ENCODE measurements at places on chromosomes 1 and 21.

DNA sequence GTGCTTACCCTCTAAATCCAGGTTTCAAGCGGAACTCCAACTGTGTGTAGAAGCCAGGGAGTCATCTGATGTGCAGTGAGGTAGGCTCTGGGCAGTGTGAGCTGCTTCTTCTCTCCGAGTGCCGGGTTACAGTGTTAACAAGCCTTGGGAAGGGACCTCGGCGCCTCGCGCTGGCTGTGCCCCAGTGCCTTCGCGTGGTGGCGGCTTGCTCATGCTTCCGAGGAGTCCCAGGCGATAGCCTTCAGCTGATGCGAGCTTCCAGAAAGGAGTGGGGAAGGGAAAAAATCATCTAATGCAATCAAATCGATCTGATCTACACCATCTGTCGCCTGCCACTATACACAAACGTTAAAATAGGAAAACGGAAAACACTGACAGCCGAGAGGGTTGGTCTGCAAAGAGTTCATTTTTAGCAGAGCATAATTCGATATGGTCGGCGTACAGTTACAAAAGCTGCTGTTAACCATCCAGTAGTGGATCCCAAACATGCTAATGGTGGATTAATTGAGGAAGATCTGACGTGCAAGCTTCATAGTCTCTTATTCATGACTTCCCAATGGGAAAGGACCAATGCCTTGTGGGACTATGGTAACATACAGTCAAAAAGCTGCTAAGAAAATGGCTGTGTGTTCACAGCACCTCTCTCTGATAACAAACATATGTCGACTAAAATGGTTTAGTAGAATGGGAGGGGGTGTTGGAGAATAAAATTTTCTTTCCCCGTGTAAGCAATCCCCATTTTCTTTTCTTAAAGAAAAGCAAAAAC, 128.7 kb upstream of the DPYD start:
- no peak for DNase-seq

GRCh38 chr21:36557316-36557715, 77.4 kb upstream of the CLDN14 start:
- no peak for DNase-seq

GRCh38 chr1:178192686-178193085, 98.8 kb downstream of the RASAL2 start:
- DNase-seq, result no peak

GRCh38 chr1:235782601-235783000, 84.1 kb downstream of the LYST start:
- no peak for DNase-seq

DNA sequence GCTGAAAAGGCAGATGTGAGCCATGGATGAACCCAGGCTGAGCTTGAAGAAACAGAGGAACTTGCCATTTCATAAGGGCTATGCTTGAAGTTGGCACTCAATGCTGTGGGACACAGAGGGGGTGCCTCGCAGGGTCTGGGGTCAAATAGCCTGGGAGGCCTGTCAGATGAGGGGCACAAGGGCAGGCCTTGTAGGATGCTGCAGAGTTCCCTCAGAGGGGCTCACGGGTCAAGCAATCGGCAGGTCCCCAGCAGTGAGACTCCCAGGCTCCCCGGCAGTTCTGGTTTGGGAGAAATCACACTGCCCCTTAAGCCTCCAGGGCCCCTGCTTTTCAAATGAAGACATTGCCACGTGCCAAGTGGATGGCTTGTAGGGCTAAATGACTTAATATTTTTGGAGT, 116.7 kb upstream of the GRIK3 start:
- no peak for DNase-seq

DNA sequence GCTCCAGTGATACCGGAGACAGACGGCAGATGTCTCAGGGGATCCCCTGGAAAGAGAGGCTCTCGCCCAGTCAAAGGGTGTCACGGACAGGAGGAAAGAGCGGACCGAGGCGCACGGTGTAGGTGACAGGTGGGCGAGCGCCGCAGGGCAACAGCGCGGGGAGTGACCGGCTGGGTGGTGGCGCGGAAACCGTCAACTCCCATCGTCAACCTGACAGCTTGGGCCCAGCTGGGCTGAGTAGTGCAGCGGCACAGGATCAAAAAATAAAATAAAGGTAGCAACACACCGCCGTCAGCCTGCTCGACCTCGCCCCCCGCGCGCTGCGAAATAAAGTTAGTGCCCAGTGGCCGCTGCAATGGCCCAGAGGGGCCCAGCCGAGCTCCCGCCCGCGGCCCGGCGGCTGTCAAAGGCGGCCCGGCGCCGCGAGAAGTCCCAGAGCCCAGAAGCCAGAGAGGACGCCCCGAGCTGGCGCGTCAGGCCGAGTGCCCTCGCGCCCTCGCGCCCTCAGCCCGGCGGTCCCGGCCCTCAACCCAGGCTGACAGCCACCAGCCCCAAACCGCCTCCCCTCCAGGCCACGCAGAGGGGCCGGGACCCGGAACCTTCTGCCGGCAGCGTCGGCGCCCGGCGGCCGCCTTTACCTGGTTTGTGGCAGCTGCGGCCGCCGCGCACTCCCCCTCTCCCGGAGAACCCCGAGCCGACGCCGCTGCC, at the start of gene LYST:
TSS of gene LYST (minus strand) at position 702 of the 708 bp plus-strand sequence. CDS start 36,489 bp downstream, outside the sequence.
- DNase-seq, result peak; percentile 37
